ENCODE measurements at places on chromosomes 7 and 10.

- DNase-seq = no peak
These were observed 102.5 kb upstream of the SAMD8 start for GRCh38 chr10:75008952-75009351.

GRCh38 chr10:110457851-110458250 is 39.9 kb upstream of the DUSP5 start:
- DNase-seq = no peak

DNA sequence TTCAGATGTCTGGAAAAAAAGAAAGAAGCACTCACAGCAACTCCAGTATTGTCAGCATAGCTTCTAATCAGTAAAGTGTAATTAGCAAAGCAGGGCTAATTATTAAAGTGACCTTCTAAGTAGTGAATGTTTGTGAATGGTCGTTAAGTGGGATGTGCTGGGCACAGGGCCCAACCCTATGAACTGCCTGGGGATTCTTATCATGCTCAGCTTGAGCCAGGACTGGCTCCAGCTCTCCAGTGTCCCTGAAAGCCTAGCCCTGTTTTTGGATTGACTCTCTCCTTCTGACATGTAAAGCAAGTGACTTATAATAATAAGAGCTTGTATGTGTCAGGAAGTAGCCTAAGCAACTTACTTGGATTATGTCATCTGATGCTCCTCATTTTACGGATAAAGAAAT is 9.5 kb upstream of the TBX20 start:
- no peak for DNase-seq

GRCh38 chr7:102182016-102182415 is 104.7 kb upstream of the SH2B2 start:
- DNase-seq = no peak

GRCh38 chr10:21057989-21058388 is 160.9 kb upstream of the NEBL start:
- no peak for DNase-seq

- no peak for DNase-seq
These were observed 61.3 kb downstream of the SKIDA1 start for GRCh38 chr10:21464134-21464533.

- no peak for DNase-seq
These were observed 607.6 kb downstream of the KCNMA1 start for GRCh38 chr10:77029777-77030717.

- DNase-seq = no peak
These were observed 294.3 kb downstream of the BBS9 start for GRCh38 chr7:33423646-33424020.

DNA sequence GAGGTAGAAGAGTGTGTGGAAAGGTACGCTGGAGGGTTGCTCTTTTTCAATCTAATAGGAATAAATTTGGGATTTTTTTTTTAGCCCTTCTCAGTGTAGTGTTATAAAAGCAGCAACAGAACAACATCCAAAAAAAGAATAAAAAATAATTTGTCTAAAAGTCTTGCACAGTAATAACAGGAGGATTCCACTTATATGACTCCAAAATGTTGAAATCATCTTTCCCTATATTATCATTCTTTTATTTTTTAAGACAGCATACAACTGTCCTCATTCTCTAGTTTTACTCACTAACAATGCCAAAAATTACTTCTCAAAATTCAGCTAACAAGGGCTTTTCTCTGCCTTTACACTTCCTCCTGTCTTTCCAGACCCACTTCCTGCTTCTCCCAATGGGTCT is 27.8 kb downstream of the IL2RA start:
- DNase-seq = no peak

GRCh38 chr10:117334926-117335325 is 40.3 kb downstream of the PDZD8 start:
- DNase-seq = no peak

DNA sequence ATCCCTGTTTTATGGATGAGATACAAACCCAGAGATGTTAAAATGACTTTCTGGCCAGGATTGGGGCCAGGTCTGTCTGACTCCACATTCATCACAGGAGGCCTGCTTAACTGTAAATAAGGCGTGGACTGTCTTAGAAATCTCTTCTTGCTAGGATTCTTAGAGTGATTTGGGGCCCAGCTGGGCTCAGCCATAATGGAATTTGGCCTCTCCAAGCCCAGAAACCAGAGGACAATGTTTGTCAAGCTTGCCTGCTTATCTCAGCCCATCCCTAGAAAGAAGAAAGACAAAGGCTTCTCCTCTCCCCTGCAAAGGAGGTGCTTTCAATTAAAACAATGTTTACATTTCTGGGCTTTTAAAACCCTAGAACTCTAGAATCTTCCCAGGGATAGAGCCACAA is 2.9 kb downstream of the HABP2 start:
- DNase-seq = no peak

DNA sequence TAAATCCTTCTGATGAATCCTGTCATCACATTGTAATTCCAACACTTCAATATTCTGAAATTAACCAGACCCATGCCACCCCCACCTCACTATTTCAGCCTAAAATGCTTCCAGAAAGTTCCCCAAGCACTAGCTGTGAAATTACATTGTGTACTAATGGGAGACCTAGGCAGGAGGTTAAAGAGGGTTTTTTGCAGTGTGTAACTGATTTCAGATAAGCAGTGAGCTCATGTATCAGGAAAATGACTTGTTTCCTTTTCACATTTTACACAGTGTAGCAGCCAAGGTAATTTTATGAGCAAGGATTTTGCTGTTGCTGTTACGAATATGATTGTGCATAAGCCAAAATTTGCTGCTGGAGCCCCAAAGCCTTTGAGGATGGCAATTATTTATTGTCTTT is 129.0 kb downstream of the INHBA start:
- DNase-seq = no peak

DNA sequence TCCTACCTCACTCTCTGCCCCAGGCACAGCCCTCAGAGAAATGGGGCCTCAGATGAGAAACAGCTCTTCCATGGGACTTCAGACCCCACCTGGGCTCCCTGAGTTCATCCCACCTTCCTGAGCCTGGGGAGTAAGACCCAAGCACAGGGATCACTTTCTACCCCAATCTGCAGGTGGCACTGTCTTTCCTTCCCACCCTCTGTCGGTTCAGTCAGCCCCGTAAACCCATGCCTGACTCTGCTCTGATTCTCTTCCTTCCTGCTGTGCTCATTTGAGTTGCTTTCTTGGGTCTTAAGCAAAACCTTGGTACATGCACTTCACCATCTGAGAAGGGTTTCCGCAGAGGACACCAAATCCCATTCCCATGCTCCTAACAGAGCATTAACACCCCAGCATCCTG is 306.4 kb upstream of the CDC14C start:
- DNase-seq = no peak

GRCh38 chr10:80144696-80145131 is 12.2 kb downstream of the PLAC9 start:
- no peak for DNase-seq

DNA sequence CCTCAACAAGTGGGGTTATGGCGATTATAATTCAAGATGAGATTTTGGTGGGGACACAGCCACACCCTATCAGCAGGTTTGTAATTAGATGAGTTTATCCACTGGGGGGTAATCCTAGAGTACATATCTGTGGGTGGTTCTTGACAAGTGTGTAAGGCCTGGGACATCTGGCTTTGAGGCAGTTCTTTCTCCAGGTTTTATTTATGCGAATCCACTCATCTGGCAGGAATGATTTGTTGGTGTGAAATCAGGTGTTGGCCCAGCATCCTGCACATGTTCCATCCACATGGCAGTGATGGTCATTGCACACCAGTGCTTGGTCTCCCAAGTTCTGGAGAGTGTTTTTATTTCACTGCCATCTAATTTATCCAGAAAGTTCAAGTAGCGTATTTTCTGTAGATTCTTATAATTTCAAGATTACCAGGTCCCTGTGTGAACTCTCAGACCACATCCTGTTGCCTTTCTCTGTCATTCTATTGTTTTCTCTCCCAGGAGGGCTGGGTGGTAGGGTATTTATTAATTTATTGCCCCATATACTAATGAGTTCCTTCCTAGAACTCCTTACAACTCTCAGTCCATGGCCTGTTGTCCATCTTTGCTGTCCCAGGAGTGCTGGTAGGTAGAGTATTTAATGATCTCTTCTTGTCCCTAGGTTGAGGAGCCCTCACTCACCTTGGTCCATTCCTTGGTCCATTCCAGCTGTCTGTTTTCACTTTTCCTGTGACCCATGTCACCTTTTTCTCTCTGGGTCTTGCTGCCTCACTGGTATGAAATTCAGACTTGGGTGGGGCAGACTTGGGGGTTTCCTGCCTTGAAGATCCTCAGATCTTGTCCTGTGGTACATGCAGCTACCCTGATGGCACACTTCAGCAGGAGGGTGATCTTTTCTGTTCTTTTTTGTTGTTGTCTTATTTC is 10.4 kb downstream of the RALA start:
- DNase-seq = no peak

DNA sequence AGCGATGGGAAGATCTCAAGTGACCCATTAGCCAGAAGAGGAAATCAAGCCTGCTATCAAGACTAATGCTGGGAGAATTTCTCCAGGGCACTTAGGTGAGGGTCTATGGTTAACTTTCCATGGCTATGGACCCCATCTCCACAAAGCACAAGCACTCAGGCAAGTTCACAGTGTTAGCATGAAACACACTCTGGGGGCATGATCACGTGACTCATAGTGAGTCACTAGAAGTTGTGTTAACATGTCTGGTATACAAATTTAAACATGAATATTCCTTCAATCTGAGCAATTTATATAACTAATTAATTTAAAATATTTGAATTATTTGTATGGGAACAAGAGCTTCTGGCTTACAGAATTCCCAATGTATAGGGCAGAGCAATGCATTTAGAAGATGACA is 131.8 kb downstream of the FAM204A start:
- DNase-seq = no peak

GRCh38 chr10:88382699-88383098 is 200.4 kb downstream of the RNLS start:
- no peak for DNase-seq

- no peak for DNase-seq
These were observed 3.7 kb downstream of the ZSWIM8 start for GRCh38 chr10:73788864-73789658.

DNA sequence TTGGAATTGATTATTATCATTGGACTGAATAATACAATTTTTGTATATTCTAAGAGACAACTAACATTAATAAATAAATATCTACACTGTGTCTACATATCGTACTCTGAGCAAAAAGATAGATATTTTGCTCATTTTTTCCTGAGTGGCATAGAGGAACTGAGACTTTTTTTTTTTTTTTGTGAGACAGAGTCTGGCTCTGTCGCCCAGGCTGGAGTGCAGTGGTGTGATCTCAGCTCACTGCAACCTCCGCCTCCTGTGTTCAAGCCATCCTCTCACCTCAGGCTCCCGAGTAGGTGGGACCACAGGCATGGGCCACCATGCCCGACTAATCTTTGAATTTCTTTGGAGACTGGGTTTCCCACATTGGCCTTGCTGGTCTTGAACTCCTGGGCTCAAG is 14.0 kb downstream of the KMT2E start:
- no peak for DNase-seq

DNA sequence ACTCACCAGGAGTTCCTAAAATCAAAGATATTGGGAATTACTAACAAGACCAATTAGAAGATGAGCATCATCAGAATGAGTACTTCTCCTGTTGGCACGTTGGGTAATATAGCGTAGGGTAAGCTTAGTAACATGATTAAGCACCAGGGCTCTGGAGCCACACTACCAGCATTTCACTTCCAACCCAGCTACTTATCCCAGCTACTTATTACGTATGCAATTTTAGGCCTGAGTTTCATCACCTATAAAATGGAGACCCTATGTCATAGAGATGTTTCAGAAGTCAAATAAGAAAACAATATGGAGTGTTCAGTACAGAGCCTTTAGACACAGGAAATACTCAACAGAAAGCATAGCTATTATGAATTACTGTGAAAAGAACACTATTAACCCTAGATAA is 19.0 kb downstream of the GDI2 start:
- no peak for DNase-seq
